ENCODE measurements at places on chromosomes 13 and 19.

DNA sequence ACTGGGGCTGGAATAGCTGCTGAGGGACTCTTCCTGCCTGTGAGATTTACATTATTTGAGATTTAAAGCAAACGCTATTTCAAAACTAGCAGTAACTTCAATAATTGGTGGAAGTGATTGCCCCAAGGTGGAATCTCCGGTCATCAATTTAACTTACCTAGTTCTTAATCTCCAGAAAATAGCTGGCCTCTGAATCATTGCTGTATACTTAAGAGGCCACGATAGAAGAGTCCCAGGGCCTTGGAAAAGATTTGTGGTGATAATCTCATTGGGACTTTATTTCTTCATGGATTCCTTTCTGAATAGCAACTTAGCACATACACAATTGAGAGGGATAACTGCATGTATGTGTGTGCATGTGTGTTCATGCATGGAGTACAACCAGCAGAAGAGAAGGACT is 120.2 kb downstream of the DNAJC15 start:
- no peak for DNase-seq

GRCh38 chr13:41561170-41561569 is 103.8 kb downstream of the RGCC start:
- DNase-seq = no peak

DNA sequence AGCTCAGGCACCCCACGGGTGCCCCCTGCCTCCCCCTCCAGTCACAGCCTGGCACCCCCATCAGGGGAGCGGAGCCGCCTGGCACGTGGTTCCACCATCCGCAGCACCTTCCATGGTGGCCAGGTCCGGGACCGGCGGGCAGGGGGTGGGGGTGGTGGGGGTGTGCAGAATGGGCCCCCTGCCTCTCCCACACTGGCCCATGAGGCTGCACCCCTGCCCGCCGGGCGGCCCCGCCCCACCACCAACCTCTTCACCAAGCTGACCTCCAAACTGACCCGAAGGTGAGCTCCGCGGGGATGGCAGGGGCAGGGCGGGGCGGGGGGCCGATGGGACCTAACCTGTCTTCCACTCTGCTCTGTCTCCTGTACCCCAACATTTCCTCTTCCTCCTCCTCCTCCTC is 25.0 kb downstream of the CKM start:
- no peak for DNase-seq

GRCh38 chr19:48768994-48769713 is 13.8 kb downstream of the FGF21 start:
- no peak for DNase-seq

DNA sequence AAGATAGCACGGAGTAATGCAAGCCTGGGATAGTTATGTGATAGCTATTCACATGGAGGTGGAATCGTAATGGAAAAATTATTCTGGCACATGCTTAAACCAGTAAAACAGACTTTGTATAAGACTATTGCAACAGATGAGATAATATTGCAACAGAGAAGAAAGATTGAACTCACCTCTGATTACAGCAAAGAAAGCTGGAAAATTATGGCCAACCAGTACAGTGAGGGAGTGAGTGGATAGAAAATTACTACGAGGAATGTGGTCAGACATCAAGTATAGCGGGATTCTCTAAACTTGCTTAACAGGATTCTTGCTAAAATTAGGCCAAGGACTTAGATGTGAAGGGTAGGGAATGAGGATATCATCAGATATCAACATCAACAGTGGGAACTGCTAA is 397.6 kb upstream of the KLHL1 start:
- DNase-seq = no peak

- peak; percentile 62 for DNase-seq
Measured at GRCh38 chr19:28847468-28847867, 365.5 kb downstream of the UQCRFS1 start.

DNA sequence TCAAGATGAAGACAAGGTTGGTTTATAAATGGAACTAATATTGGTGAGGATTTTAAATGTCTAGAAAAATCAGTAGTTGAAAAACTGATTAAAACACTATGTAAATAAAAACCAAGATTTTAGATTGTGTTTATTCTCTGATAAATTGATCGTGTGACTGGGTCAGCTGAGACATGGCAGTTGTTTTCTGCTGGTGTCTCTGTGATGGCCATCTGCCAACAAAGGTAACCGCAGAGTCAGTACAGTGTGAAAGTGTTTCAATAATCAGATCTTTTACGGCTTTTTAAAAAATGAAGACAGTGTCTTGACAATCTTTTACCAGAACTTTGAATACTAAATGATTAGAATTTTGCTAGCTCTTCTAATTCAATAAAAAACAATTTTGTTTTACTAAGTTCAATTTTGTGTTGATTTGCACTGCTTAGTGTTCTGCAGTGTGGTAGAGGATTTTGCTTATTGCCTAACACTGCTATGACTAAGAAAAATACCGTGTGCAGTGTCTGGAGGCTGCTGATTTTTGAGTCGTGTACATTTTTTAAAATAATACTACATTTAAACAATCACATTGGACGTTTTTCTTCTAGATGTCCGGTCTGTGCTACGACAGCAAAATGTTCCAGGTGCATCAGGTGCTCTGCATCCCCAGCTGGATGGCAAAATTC is 32.7 kb upstream of the GPR183 start:
- DNase-seq = no peak

DNA sequence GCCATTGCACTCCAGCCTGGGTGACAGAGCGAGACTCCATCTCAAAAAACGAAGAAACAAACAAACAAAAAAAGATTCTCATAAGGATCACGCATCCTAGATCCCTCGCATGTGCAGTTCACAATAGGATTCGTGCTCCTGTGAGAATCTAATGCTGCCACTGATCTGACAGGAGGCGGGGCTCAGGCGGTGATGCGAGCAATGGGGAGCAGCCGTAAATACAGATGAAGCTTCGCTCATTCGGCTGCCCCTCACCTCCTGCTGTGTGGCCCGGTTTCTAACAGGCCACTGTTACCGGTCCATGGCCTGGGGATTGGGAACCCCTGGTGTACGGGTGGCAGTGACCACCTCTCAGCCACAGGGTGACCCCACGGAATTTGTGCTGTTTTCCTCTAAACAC is 98.2 kb upstream of the MRI1 start:
- DNase-seq = no peak

DNA sequence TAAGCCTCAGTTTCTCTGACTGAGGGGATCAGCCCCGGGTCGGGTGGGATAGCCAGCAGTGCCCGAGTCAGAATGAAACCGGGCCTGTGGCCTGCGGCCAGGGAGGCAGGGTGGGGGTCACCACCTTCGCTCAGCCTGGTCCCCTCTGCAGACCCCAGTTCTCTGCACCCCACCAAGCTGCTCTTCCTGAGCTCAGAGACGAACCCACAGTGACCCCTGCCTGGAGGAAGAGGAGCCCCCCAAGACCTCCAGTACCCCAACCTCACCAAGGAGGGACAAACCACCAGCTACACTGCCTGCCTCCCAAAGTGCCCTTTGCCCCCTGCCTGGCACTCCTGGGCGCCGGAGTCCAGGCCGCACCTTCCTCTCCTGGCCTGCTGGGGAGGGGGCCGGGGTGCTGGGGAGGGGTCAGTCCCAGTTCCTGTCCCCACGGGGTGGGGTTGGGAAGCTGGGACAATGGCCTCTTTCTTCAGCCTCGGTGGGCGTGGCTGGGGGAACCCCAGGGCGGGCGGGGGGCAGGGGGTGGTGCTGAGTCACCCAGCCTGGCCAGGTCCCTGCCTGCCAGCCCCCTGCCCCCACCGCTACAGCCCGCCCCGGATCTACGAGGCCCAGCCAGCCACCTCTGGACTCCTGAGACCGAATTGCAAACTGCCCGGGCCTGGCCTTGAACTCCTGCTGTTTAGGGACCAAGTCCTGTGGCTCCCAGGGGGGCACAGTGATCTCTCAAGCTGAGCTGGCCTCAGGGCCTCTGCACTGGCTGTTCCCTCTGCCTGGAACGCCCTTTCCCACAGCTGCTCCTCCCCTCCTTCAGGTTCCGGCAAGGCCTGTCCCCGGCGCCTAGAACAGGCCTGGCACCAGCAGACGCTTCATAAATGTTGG is 14.3 kb downstream of the ZBTB7A start:
- no peak for DNase-seq

GRCh38 chr13:60327511-60327910 is 69.5 kb upstream of the TDRD3 start:
- DNase-seq = no peak

DNA sequence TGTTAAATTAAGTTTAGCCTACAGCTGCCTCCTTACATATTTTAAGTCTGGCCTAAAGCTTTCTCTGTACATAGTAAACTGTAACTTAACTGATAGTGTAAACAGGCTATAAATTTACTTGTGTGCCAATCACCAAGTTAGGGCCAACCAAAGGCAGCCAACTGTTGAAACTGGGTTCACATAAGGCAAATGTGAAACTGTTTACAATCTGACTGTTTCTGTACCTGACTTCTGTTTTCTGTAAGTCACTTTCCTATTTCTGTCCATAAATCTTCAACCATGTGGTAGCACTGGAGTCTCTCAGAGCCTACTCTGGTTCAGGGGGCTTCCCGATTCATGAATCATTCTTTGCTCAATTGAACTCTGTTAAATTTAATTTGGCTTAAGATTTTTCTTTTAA is 103.1 kb downstream of the RAP2A start:
- DNase-seq = no peak

- DNase-seq = no peak
Measured at GRCh38 chr13:114102521-114103288, 29.7 kb downstream of the RASA3 start.

GRCh38 chr13:112972867-112973576 is 4.0 kb downstream of the MCF2L start:
- no peak for DNase-seq

DNA sequence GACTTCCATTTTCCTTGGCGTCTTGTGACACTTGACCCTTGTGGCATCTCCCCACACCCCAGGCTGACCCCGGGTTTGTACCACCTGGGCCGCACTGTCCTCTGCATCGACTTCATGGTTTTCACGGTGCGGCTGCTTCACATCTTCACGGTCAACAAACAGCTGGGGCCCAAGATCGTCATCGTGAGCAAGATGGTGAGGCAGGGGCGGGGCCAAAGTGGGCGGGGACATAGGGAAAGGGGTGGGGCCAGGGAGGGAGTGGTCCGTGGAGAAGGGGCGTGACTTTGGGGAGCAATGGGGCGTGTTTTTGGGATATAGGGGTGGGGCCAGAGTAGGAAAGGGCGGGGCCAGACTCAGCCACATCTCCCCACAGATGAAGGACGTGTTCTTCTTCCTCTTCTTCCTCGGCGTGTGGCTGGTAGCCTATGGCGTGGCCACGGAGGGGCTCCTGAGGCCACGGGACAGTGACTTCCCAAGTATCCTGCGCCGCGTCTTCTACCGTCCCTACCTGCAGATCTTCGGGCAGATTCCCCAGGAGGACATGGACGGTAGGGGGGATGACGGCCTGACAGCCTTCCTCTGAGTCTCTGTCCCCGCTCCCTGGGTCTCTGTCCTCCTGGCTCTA is 42.8 kb downstream of the TRPM4 start:
- DNase-seq = no peak

- DNase-seq = no peak
Measured at GRCh38 chr13:76798037-76798436, 88.2 kb downstream of the KCTD12 start.

- no peak for DNase-seq
Measured at GRCh38 chr19:58083021-58083420, 15.0 kb downstream of the ZSCAN18 start.

- no peak for DNase-seq
Measured at GRCh38 chr13:113472355-113473025, 18.0 kb downstream of the DCUN1D2 start.

GRCh38 chr19:17314007-17314593 is 4.7 kb downstream of the DDA1 start:
- no peak for DNase-seq

DNA sequence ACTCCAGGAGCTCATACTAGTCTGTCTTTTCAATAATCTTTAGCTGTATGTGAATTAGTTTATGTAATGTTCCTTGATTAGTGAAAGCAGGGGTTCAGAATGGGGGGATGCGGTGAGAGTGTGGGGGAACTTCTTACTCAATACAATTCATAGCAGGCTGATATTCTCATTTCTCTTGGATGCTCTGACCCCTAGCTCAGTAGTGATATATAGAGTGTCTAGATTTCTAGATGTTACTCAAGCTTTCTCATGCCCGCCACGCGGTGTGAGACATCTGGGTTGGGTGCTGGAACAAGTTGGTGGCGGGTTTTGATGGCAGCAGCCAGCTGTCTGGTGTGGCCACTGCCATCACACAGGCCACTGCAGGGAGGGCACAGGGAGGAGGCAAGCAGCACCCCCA is 39.3 kb upstream of the FLT1 start:
- DNase-seq = no peak

GRCh38 chr13:94020426-94020825 is 459.1 kb downstream of the DCT start:
- no peak for DNase-seq

GRCh38 chr19:51712461-51713081 is 11.2 kb downstream of the HAS1 start:
- no peak for DNase-seq

DNA sequence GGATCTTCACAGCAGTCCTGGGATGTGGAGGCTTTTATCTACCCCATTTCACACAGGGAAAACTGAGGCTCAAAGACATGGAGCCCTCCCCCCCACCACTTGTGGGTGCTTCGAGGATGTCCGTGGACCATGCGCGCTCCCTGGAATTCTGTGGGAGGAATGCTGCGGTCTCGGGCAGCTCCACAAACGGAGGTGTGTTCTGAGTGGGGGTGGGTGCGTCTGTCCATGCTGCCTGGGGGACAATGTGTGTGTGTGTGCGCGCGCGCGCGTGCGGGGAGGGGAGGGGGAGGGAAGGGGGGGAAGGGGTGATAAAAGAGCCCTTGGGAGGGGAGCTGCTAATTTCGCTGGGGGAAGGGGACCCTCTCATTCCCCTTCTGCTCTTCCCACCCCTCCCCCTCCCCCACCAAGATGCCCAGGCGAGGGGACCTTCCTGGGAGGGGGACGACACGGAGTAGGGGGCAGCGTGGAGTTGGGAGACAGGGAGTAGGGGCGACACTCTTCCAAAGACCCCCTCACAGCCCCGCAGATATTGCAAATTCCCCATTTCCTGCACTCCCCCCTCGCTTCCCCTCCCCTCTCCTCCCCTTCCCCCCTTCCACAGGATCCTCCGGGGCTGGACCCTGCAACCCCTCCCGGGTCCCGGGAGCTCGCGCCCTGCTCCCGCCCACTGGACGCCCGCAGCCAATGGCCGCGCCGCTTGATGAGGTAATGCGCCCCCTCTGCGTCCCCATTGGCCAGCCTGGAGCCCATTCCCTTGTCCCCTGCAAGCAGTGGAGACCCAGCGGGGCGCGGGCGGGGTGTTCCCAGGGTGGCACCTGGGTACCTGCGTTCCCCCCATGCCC is 18.9 kb upstream of the ZNRF4 start:
- no peak for DNase-seq

GRCh38 chr13:40275155-40275554 is 391.3 kb downstream of the FOXO1 start:
- no peak for DNase-seq

GRCh38 chr13:99959540-99960230 is 11.9 kb downstream of the ZIC5 start:
- no peak for DNase-seq

DNA sequence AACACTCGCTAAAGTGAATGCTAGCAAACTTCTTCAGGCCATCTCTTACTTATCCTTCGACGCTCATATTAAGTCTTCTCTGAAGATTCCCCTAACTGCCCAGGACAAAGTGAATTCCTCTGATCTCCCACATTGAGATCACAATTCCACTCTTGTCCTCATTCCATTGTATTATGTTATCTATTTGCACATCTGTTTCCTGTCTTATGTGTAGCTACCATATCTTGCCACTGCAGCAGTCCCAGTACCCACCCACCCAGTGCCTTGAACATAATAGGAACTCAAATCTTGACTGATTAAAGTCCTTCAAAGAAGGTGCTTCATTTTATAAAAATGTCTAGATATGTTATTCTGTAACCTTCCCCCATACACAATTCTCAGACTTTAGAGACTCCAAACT is 702.3 kb downstream of the DIAPH3 start:
- DNase-seq = no peak

- DNase-seq = no peak
Measured at GRCh38 chr13:114099918-114100445, 32.4 kb downstream of the RASA3 start.
